Fibroblast of skin of right quadriceps (primary cell): ENCODE measurements at places on chromosomes 2 and 18.

DNA sequence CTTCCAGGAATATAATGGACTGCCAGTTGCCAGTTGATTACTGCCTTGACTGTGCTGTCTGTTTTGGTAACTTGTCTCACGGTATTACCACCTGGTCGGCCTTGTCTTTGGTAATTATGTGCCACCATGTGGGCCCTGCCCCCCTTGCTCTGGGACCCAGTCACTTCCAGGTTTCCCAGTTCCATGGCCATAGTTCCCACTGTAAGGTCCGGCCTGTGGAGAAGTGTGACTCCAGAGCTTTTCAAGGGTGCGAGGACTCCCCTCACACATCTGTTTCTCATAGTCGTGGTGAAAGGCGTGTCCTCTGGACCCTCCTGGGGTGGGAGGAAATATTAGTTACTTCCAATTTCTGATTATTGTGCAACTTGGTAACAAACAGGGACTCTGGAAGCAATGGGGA is 150.5 kb downstream of the SEPTIN10 start:
- DNase-seq: no peak

DNA sequence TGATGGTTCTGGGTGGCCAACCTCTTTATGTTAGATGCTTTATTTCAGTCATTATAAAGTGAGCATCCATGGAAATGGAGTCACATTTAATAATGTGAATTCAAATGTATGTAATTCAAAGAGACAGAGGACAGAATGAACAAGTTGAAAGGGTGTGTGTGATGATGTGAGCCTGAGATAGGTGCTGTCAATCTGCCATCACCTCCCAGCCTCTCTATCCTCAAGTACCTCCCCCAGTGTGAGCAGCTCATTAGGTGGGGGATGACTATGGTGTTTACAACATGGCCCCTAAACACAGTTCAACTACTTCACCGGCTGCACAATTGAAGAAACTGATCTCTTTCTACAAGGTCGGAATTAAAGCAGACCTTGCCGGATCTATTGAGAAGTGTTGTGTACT is 74.7 kb upstream of the IGFBP5 start:
- DNase-seq: no peak

- DNase-seq: no peak
Measured at GRCh38 chr2:153072077-153072476, 353.7 kb downstream of the ARL6IP6 start.

GRCh38 chr2:151481744-151482143 is 72.0 kb downstream of the RIF1 start:
- no peak for DNase-seq

GRCh38 chr2:208373460-208374089 is 33.0 kb upstream of the PTH2R start:
- DNase-seq: peak; percentile 43
